ENCODE measurements at places on chromosomes 7 and 10.

DNA sequence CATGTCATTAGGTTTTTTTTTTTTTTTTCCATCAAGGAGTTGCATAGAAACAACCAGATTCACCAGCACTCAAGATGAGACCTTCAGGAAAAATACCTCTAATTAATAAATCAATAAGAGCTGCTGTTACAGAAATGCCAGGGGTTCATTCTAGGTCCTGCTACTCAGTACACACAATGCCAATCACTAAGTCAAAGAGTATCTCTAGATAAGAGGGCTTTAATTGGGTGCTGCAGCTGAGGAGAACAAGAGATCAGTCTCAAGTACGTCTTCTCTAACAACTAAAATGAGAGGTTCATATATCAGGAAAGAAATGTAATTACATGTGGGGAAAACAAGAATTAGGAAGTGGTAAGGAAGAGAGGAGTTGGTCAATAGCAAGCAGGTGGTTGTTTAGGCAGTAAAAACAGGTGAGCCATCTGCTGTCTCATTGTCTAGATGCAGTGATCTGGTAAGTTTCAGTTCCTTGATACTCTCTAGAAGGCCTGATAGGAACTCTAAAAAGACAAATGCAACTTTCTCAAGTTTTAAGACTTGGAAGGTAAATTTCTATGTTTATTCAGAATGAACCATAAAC, 272.9 kb upstream of the ZWINT start:
- DNase-seq, result no peak

DNA sequence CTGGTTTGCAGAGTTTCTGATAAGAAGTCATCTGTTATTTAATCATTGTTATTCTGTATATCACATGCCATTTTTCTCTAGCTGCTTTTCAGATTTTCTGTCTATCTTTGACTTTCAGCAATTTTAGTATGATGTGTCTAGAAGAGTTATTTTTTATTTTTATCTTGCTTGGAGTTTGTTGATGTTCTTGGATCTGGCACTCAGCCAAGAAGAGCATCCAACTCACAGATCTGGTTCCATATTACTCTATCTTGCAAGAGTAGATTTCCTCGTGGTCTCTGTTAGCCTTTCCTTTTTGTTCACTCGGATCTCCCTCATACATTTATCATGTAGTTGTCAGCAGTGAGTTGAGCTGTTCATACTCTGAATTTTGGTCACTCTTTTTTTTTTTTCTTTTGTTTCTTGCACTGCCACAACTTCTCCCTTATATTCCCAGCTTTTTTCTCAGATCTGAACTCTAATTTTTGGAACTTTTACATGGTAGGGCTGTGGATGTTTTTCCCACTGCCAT, 54.8 kb upstream of the CALCR start:
- DNase-seq, result no peak

DNA sequence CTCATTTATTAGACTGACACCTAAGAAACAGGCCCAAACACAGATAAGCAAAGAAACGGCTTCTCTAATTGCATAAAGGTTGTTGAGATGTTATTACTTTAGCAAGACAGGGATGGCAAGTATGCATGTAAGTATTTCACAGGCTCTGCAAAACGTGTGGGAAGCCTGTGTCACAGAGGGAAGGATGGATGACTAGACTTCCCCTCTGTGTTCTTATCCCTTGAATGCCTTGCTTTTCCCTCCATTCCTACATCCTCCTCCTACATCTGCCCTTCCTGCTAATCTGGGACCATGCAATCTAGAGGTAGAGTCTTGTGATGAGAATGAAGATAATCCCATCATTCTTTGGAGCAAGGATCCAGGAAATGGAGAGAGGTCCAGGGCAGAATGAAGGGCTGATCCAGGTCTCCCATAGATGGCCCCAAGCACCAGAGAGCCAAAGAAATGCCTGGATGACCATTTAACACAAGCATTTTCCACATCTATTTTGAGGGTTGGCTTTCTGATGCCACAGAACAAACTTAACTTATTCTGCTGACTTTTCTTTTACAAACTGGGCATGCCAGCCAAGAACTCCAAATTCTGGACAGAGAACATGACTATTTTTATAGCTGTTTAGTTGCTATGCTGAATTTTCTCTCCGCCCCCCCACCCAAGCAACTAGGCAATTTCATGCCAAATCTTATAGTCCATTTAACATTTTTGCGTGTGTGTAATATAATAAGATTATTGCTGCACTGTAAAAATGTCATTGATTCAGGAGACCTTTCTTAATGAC, 48.1 kb downstream of the NRP1 start:
- DNase-seq, result no peak

GRCh38 chr7:132154248-132154647, 422.0 kb downstream of the PLXNA4 start:
- no peak for DNase-seq

GRCh38 chr7:140623980-140624379, 16.6 kb downstream of the DENND2A start:
- no peak for DNase-seq

- DNase-seq, result no peak
Measured at GRCh38 chr7:2043316-2044039, 189.3 kb downstream of the MAD1L1 start.

DNA sequence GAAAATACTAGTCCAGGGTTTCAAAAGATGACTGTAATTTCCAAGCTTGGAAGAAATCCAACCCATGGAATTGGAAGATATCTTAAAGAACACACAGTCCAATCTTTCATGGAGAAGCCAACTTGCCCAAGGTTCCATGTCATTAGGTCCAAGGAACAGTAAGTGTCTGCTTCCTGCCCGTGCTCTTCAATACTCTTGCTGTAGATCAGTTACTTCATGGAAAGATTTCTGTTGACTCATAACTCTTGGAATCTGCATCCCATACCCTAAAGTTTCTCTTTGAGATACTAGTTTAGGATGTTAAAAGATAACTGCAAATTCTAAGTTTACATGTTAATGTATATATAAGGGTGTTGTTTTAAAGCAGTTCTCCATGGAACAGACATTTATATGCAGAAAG, 127.9 kb upstream of the SLC13A1 start:
- DNase-seq, result no peak

DNA sequence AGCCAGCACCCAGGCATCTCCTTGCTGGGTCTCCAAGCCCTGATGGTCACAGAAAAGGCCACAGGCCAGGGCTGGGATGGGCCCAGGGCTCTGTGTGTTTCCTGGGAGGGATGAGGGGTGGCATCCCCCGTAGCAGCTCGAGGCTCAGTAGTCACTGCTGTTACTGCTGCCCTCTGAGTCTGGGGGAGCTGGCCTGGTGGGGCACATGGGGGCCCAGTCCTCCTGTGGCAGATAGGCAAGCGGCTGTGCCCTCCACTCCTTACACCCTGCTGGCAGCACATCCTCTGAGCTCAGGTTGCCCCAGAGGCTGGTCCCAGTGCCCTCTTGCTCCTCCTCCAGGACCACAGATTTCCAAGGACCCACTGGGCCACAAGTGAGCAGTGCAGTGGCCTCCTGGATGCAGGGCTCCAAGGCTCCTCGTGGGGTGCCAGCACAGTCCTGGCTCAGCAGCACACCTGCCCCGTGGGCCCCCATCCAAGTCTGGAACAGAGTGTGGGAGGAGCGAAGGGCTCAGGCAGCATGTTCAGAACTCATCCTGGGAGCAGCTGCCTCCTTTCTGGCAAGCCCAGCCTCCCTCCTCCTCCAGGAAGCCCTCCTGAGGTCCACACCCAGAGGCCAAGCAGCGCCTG, 31.5 kb upstream of the TUBB8 start:
- DNase-seq, result no peak

DNA sequence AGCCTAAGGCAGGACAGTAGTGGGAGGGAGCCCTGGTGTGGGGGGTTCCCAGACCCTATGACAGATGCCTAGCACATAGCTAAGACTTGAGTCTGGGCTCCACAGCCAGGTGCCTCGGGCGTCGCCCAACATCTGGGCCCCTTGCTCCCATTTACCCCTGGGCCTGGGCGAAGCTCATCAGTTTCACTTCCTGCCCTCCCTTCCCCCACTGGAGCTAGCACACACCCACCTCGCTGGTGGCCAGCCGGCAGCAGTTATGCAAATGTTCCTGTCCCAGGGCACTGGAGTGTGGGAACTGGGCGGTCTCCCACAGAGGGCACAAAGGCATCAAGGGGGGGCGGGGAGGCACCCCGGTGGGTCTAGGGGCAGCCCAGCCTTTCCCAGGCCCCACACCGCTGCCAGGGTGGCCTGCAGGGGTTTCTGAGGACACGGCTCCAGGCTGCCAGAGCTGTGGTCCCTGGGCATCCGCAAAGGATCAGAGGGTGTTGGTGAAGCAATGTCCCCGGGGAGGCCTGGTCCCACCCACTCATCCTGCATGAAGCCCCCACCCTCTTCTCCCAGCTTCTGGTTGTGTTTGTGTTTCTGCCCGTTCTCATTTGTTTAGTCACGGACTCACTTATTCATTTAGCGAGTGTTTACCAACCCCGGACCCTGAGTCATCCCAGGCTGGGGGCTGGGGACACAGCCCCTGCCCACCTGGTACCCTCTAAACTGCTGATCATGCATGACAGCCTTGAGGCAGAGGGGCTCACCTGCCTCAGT, 20.4 kb downstream of the SH2B2 start:
- DNase-seq, result peak; percentile 28

- no peak for DNase-seq
Measured at GRCh38 chr7:24141874-24142509, 142.0 kb upstream of the NPY start.

GRCh38 chr7:102874966-102875365, 37.8 kb upstream of the LRRC17 start:
- no peak for DNase-seq

DNA sequence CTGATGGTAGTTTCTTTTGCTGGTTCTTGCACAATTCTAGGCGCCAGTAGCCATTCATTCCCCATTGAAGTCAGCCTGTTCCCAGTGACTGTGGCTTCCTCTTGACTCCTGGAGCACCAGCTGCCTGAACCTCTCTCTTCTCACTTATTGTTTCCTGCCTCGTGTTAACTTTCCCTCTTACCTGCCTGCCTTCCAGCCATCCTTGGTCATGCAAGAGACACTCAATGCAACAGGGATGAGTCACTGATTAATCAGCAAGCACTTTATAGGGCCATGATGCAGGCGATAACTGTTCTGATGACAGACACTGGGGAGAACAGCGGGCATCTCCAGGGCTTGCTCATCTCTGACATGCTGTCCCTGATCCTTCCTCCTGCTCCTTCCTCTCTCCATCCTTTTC, 122.0 kb downstream of the PLCE1 start:
- DNase-seq, result no peak

GRCh38 chr10:51743146-51743545, 43.8 kb upstream of the CSTF2T start:
- DNase-seq, result no peak

DNA sequence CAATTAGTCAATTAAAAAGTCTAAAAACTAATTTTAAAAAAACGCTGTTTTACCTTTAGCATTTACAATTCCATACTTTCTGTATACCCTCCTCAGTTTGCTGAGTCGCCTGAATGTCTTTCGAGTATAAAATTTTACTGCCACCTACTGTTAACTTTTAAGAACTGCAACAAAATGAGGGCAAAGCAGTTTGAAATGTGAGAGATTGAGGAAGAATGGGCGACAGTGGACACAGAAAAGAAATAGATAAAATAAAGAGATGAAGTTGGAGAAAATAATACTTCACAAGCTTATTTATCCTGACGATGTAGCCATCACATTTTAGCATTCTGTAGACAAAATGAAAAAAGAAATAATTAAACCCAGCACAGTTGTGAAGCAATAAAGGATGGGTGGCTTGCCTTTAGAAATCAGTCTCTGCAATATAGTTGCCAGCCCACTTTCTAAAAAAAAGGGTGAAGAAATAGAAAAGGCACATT, 110.8 kb upstream of the PTN start:
- no peak for DNase-seq

- no peak for DNase-seq
Measured at GRCh38 chr7:78567836-78568235, 769.3 kb downstream of the PHTF2 start.

DNA sequence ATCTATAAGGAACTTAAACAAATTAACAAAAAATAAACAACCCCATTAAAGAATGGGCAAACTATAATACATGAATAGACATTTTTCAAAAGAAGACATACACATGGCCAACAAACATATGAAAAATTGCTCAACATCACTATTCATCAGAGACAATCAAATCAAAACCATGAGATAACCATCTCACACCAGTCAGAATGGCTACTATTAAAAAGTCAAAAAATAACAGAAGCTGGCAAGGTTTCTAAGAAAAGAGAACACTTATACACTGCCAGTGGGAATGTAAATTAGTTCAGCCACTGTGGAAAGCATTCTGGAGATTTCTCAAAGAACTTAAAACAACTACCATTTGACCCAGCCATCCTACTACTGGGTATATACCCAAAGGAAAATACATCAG, 280.5 kb downstream of the THSD7A start:
- DNase-seq, result no peak

- no peak for DNase-seq
Measured at GRCh38 chr10:51145375-51145774, 71.1 kb downstream of the PRKG1 start.

- no peak for DNase-seq
Measured at GRCh38 chr10:23917251-23917840, 291.6 kb upstream of the KIAA1217 start.

DNA sequence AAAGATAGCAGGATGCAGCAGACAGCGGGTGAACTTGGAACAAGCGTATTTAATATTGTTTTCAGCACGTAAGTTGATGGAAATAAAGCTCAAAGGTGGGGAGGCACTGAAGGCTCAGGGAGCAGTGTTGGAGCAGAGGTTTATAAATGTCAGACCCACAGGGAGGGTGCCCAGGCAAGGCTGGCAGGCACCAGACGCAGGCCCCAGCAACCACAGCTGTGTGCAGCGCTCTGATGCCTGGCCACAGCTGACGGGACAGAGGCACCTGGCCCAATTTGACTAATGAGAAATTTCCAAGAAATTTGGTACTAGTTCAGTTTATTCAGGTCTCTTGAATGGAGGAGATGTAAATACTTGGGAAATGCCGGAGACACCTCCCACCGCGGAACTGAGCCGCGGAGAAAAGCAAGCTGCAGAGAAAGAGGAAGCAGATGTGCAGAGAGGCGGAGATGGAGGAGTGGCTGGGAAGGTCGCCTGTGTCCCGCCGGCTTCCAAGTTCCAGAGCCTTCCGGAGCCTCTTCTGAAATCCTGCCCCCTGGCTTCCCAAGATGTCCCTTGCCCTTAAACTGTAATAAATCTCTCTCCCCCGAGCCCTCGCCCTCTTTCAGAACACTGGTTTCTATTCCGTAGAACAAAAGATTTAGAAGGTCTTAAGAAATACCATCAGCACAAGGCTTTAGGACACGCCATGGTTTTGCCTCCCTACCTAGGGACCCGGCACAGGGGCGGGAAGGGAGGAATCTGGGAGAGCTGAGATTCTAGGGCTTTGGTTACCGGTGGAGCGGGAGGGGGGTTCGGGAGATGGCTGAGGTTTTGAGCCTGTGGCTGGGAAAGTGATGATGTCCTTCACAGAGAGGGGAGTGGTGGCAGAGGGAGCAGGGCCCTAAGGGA, 38.4 kb upstream of the PLXNA4 start:
- DNase-seq, result peak; percentile 3

- no peak for DNase-seq
Measured at GRCh38 chr7:45036796-45037195, 36.8 kb downstream of the CCM2 start.

- no peak for DNase-seq
Measured at GRCh38 chr10:112655722-112656121, 208.7 kb downstream of the VTI1A start.
